ENCODE measurements at places on chromosomes 6 and 20. TPM values are rescaled to one million over a fixed set of nuclear protein-coding genes. Genes with fewer than 3 reads are reported as not detected.

DNA sequence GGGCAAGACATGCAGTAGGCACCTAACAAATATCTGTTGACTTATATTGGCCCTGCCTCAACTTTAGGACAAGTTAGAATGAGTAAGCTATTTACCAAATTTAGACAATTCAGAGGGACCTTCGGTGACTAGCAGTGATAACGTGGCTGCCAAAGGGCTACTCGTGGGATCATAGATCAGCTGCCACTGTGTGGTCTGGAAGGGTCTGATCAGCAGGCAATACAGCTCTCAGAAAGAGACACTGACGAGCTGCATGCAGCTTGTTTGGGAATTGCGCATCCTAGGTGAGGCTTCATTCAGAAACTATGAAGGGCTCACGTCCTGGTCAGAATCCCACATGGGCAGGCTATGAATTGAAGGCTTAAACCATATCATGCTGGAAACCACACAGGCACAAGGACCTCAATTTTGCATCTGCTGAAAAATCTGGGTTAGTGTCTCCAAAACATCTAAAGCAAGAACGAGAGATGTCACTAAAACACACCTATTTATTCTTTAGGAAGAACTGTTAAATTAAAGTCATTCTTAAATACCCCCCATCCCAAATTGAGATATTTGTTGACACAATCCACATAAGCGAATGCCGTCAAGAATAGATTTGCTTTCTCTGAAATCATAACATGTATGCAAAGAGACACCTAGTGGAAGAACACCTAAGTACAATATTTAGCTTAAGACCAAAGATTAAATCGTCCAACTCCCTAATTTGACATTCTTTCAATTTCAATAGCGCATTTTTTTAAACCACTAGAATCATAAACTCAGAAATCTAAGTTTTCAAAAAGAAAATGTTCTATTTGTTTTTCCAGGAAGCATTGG, 79.6 kb downstream of the IPCEF1 start:
- no peak for DNase-seq

DNA sequence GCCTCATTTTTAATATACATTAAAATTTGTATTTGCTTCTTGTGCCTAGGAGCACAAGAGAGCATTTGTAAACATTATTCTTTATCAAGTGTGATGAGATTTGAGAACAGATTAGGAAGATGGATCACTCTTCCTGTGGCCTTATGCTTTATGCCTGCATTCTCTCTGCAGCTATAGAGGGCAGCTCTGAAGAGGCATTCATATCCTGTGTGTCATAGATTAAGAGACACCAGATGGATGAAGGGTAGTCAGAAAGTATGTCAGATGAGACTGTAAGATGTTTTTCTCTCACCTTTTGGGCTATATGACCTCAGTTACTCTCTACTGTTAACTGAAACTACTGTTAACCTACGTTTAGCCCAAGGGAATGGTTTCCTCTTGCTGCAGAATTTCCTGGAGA, 61.4 kb downstream of the DNAH8 start:
- DNase-seq, result no peak

DNA sequence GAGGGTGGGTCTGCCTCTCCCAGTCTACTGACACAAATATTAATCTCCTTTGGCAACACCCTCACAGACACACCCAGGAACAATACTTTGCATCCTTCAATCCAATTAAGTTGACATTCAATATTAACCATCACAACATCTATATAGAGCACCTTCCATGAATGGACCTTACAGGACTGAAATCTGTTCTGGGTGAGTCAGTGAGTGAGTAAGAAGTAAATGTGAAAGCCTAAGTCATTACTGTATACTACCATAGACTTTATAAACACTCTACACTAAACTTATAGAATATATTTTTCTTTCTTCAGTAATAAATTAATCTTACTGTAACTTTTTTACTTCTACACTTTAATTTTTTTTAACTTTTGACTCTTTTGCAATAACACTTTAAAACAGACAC, 993.8 kb upstream of the MAP3K7 start:
- no peak for DNase-seq

Gene PRKN
- 0.82 TPM for polyA plus RNA-seq

Gene ZNF165
- 4.0 TPM for polyA plus RNA-seq

Data from pancreas (tissue), 10 donors.